ENCODE measurements at places on chromosomes 16 and 17.
A peak's percentile ranks its signal among the peaks of the same experiment; 100 is the strongest.

GRCh38 chr17:44995436-44996001, 27.4 kb upstream of the C1QL1 start:
- ATAC-seq, result no peak

DNA sequence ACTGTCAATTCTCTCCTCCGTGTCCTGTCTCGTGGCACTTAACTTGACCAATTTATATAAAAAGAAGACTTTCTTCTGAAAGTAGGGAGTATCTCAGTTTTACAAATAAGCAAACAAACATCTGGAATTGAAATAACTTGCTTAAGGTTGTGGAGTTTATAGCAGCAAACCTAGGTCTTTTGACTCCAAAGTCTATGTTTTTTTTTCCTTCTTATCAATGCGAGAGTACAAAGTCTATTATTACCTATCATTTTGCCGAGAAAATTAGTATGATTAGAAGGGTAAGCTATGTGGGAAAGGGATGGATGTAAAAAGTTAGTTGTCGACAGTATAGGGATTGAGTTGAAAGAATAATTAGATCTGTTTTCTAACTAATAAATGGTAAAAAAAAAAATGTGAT, 50.4 kb downstream of the PPM1E start:
- ATAC-seq, result no peak

DNA sequence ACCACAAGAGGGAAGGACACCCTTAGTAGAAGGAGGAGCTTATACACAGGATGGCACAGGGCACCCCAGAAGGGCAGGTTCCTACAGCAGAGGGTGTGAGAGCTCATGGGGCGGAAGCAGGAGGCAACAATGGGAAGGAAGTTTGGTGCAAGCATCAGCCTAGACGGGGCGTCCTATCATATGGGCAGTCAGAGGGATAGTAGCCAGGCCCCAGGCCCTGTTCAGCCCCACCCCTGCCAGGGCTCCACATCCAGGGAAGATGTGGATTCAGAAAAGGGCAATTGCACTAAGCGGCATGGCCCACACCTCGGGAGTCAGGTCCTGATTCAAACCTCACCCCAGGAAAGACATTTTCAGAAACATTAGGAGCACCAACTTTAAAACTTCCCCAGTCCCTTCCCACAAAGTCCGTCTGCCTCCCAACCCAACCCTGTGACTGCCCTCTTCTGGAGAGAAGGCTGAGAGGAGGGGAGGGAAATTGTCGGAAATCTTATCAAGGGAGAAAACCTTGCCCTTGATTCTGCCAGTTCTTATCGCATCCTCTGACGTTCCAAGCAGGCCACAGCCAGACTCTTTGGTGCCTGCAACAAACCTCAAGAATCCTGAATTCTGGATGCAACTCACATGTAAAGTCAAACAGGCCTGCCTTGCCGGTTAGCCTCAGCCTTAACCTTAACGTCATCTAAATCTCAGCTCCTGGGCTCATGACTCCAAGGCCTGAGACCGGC, 198.8 kb upstream of the CDH5 start:
- ATAC-seq, result no peak

DNA sequence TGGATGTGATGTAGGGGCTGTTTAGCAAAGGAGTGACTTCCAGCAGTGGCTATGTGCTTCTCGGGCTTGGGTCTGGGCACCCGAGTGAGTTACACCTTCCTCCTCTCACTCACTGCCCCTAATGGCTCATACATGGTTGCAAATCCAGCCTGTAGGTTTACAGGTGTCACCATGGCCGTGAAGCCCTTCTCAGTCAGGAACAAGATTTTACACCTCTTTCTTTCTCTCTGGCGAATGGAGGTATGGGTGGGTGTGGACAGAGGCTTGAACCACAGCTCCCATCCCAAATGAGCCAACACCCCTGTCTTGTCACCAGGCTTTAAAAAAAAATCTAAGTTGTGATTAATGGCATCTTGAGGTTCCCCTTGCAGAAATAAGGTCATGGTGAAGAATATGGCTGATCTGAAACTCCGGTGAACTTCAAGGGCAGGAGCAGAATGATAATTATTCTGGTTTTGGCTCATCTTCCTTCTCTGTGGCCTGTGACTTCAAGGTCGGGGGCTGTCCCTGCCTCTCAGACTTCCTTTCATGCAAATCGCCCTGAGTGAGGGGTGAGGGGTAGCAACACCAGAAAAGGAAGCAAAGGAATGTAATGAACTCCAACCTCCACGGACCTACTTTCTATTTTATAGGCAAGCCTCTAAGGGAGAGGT, 331.2 kb downstream of the MAF start:
- peak; percentile 83 for ATAC-seq

DNA sequence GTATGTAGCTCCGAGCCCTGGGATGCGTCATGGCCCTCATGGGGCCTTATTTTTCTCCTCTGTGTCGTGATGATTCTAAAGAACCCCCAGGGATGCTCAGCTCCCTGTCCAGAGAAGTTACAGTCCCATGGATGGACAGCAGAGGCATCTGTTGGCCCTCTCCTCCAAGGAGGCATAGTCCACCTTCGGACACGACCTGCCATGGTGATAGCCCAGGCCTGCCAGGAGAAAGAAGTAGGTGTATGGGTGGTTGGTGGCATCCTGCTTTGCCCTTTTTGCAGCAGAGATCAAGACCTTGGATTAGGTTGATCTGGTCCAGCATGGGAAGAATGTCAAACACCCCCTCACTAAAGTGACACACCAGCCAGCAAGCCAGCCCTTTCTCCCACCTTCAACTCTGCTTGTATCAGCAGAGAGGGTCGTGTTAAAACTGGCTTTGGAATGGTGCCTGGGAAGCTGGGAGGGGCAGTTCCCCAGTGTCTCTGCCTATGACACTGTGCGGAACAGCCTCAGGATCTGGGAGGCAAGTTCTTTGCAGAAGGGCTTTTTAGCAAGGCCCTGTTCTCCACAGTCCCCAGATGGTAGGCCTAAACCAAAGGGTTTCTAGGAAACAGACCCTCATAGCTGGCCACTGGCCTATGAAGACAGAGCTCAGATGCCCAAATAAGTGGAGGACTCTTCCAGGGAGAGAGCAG, 259.9 kb upstream of the RPL38 start:
- no peak for ATAC-seq

- ATAC-seq, result peak; percentile 2
These were observed 23.5 kb downstream of the TNRC6A start for GRCh38 chr16:24753000-24753399.

- ATAC-seq, result no peak
These were observed 36.7 kb downstream of the CCDC57 start for GRCh38 chr17:82175951-82176350.

DNA sequence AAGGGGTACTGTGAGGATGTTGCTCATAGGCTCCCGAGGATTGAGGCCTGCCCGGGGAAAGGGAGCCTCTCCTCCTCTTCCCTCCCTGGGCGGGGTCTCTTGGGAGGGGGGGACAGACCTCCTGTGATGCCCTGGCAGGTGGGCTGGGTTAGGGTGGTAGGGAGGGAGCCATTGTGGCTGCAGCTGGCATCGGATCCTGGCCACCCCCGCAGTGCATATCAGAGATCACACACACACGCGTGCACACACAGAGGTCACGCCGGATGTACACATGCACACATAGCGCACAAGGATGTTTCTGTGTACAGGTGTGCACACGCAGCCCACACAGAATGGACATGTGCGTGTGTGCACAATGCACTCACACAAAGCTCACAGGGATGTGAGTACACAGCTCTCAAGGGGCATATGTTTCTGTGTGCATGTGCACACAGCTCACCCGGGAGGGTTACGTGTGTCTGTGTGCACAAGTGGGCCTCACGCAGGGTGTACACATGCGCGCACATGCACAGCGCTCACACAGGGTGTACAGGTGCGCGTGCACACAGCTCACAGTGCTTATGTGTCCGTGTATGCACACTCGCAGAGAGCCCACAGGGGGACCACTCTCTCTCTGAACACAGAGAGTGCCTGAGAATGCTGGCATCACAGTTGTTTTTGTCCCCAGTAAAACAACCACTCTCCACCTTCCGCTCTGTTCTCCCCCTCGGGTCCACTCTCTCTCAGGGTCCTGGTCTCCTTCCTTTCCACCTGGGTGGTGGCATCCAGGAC, 2.4 kb downstream of the GJD3 start:
- peak; percentile 6 for ATAC-seq

DNA sequence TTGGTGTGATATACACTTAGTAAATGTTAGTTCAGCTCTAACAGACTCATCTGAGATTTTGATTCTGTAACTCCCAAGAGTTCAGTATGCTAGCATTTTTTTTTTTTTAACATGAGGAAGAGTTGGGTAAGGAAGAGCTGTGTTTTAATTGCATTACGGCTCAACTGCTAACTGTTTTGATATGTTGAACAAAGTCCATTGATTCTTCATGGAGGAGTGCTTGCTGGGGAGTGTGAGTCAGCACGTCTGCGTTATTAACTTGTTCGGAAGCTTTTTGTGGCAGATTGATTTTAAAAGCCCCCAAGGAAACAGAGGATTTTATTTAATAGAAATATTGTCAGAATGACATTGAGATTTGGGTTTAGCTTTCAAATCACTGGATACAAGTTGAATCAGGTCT, 45.8 kb downstream of the PITPNC1 start:
- ATAC-seq, result no peak

DNA sequence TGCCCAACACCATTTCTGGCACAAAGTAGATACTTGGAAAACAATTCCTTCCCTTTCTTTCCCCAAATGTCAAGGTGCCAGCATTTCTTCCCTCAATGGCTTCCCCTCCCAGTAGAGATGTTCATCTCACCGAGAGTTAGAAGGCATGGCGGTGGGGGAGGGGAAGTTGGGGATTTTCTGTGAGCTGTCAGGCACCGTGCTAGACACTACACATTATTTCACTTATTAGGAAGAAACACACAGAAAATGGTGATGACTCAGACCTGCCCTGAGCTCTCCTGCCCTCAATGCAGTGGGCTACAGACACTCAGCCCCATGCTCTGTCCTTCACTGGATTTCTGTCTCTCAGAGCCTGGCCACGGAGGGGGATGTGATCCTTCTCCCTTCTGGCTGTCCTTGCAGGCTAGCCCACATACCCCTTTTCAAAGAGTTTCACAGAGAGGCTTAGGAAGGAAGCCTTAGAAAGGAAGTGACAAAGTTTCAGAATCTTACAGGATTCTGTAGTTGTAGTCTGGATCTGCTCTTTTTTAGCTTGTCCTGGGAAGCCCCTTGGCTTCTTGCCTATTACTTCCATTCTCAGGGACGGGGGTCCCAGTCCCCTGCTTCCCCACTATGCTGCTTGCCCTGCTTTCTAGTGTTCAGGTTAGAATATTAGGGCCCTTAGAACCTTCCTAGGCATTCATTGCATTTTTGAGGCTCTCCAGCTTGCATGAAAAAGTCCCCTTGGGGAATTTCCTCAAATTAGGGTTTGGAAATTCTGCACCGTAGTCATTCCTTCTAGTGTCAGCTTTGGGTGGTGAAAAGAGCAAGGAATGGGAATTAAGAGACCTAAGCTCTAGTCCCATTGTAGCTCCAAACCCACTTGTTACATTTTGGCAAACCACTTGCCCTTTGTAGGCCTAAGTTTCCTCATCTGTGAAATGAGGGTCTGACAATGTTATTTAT, 12.2 kb upstream of the CCL5 start:
- ATAC-seq, result peak; percentile 88

- ATAC-seq, result no peak
These were observed 1.6 kb downstream of the CD300LG start for GRCh38 chr17:43848601-43849000.

DNA sequence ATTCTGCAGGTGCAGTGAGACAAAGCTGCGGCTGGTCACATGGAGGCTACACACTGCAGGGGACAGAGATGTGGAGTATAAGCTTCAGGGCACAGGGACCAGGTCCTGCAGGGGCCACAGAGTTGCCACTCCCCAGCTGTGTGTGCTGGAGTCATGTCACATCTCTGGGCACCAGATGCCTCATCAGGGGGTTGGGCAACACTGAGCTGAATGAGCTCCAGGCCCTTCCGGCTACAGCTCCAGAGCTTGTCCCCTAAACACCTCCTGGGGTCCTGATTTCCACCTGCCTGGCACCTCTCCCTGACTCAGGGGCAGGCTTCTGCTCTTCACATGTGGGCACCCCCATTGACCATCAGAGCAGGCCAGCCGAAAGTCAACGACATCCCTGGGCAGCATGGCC, 32.5 kb downstream of the SPHK1 start:
- no peak for ATAC-seq

- ATAC-seq, result peak; percentile 25
These were observed 12.7 kb downstream of the PHLPP2 start for GRCh38 chr16:71711789-71712188.

DNA sequence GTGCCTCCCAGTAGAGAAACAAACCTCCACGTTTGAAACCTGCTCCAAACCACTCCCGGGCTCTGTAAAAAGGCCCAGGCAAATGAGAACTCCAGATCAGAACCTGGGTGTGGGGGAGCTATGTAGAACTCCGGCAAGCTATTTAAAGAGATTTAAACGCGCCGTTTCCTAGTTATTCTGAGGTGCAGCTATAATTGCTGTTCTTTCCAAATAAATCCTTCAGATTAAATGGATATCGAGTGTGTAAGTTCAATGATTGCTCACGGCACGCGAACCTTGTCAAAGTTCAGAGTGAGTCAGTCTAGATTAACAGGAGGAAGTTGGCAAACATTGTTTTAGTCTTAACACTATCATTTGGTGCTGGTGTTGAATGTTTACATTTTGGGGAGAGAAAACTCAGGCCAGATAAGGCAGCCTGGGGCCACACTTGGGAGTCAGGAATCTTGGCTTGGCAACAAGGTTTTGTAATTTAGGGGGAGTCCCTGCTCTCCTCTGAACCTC, 92.9 kb upstream of the SALL1 start:
- ATAC-seq, result no peak

- no peak for ATAC-seq
These were observed 170.7 kb downstream of the NTN1 start for GRCh38 chr17:9192010-9192409.

- ATAC-seq, result no peak
These were observed 239.6 kb upstream of the FOXF1 start for GRCh38 chr16:86270696-86271095.

- ATAC-seq, result no peak
These were observed 4.8 kb upstream of the AARSD1 start for GRCh38 chr17:42969001-42969581.

- ATAC-seq, result no peak
These were observed 84.4 kb upstream of the NKD1 start for GRCh38 chr16:50463581-50464324.

DNA sequence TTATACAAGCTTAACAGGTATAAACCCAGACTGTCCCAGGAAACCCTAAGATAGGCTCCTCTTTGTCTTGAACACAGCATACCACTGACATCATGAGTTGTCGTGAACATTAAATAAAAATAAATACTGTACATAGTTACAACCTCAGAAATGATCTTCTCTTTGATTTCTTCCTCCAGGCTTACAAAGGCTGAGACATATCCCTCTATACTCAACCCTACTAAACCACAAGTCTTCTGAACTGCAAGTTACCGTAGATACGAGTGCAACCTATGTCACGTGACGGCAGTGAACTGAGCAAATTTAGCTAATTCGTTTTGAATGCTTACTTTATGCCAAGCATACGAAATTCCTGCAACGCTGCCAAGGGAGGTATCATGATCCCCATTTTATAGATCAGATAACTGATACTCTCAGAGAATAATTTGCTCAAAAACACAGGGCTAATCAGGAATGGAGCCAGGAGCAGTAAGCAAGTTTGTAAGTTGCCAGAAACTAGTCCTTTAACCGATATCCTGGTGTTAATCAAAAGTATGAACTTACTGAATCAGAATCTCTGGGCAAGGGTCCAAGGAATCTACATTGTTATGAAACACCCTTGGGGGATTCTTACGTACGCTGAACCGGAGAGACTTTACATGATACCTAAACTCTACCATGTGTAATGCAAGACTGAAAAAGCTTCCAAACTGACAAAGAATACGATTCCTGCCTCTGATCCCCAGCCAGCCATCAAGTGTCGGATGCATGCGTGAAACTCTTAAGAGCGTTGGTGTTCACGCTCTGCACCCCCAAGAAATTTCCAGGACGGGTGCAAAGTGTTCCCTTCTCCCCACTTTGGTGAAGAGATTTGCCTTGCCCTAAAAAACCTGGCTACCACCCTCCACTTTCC, 106.2 kb downstream of the XYLT1 start:
- ATAC-seq, result peak; percentile 92
